ENCODE measurements at places on chromosomes 2 and 18.

DNA sequence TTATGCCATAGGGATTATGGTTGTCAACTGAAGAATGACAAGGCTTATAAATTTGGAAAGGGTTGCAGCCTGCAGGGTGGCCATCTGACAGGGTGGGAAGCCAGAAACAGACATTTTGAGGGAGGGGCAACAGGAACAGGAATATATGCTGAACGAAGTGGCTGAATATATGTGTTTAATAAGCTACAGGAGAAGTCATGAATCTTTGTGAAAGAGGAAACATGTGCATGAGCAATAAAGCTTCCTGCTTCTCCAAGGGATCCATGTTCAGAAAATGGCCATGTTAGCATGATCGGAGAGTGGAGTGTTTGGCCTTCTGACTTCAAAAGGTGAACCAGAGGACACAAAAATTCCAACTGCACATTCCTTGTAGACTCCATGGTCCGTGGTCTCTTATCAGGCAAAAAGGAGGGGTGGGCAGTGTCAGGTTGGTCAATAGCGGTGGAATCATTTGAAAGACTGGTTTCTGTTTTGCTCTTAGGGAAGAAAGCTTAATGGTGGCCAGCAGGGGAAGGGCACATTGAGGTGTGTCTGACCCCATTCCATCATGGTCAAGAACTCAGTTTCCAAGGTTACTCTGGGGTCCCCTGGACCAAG, 144.1 kb downstream of the SOCS6 start:
- no peak for DNase-seq

DNA sequence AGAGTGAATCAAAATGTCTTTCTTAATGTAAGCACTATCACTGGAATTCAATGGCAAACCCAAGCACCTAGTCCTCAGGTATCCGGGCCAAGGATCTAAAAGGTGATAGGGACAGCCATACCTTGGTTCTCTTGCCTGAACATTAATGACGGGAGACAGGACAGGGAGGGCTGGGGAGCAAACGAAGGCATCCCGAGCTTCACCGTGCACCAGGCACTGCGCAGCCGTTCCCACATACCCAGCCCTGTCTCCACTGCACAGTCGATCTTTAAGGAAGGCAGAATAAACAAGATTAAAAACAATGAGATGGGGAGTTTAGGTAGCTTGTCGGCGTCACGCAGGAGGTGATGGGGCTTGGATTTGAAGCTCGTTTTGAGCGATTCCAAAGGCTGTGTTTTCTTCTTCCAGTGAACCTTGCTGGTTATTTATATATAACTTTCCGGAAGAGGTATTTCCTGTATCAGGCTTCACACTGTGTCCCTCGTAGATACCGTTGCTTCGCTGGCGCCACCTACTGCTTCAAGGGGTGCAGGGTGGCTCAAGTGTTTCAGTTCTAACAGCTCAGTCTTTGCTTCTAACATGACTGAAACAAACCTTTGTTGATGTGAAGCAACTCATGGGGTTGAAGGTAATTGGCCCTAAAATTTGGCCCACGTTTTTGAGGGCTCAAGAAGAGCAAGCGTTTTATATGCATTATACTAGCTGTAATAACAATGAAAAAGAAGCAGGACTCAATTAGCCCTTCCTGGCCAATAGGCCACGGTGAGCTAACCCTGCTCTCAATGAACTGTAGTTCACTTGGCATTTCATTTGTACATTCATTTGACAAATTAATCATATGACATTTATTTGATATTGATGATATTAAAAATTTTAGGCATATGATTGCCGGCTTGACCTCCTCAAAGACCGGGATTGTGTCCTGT, 77.4 kb downstream of the DCDC2C start:
- peak; percentile 19 for DNase-seq

DNA sequence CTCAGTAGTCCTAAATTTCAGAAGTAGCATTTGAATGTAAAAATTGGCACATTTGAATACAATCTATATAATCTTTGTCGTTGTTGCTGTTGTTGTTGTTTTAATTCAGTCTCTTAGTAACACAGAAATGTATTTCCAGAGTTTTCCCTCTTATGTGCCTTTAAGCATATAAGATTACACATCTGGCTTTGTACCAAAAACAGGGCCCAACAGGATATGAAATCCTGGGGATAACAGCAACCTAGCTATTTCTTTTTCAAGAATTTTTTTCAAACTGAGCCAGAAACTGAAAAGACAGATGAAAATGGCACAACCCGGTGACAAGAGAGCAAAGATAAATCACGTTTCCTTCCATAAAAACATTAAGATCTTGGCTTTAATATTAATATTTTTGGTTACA, 906.7 kb downstream of the NRXN1 start:
- no peak for DNase-seq

DNA sequence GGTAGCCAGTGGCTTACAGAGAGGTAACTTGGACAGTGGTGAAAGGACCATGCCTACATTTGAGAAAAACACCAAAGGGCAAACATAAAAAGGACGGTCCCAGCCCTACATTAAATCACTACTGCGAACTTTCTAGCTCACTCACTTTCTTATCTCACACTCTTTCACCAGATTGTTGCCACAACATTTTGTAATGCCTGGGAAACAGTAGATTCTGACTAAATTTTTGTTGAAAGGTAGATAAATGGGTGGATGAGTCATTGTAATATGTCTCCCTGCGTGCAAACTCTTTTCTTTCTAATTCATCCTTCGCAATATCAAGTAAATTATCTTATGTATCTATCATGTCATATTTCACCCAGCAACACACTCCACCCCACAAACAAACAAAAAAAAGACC, 192.2 kb downstream of the IRS1 start:
- DNase-seq = no peak

DNA sequence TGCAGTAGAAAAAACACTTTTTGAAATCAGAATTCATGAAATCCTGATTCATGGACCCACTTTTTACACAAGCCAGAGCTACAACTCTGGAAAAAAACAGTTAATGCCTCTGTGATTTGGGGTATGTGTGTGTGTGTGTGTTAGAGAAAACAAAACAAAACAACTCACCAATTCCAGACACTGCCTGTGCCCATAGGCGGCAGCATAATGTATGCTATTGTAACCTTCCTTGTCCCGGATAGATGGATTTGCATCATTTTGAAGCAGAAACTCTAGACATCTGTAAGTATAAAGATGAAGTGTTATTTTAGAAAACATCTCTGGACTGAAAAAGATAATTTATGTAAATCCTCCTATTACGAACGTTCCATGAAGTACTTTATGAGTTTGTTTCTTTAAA, 152.0 kb upstream of the PGAP1 start:
- DNase-seq = no peak

DNA sequence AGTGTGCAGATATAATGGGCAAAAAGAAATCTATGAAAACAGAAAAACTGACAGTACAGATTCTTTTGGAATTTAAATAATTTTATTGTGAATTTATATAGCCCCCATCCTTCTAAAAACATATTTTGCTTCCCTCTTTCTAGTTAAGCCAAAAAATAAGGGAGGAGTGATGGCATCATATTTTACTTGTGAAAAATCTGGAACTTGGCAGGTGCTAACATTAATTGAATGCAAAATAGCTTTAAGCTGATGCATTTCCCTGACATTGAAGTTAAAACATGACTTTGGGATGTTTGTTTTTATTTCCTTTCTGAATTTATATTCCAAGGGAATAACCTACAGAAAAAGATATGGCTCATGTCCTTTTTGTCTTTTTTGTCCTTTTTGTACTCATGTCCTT, 82.6 kb upstream of the RBM44 start:
- DNase-seq = no peak

DNA sequence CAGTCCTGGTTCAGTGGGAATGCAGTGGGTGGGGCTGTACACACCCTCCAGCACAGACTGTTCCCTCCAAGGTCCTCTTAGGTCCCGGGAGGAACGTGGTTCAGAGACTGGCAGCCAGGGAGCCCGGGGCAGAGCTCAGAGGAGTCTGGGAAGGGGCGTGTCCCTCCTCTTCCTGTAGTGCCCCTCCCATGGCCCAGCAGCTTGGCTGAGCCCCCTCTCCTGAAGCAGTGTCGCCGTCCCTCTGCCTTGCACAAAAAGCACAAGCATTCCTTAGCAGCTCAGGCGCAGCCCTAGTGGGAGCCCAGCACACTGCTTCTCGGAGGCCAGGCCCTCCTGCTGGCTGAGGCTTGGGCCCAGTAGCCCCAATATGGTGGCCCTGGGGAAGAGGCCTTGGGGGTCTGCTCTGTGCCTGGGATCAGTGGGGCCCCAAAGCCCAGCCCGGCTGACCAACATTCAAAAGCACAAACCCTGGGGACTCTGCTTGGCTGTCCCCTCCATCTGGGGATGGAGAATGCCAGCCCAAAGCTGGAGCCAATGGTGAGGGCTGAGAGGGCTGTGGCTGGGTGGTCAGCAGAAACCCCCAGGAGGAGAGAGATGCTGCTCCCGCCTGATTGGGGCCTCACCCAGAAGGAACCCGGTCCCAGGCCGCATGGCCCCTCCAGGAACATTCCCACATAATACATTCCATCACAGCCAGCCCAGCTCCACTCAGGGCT, 17.5 kb upstream of the FAHD2A start:
- DNase-seq = no peak

GRCh38 chr2:58054264-58054663, 7.7 kb downstream of the VRK2 start:
- no peak for DNase-seq

- DNase-seq = no peak
These were observed 171.1 kb upstream of the MC4R start for GRCh38 chr18:60543646-60544045.

DNA sequence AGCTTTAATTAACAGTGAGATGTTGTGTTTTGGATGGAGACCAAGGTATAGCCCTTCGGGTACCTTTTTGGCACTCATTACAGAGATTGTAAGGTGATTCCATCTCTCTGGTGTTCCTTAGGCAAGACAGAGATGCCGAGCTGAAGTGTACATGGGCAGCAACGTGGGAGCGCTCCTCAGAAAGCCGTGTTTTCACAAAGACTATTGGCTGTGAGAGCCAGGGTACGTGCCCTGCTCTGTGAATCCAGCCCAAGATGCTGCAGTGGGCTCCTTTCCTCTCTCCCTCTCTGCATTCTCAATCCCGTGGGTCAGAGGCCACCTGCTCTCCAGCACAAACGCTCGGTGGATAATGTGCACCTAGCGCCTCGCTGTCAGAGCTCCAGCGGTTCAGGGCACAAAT, 203.0 kb upstream of the EPHA4 start:
- DNase-seq = no peak

GRCh38 chr2:48725696-48726494, 29.6 kb downstream of the LHCGR start:
- no peak for DNase-seq

- no peak for DNase-seq
These were observed 115.2 kb upstream of the FOSL2 start for GRCh38 chr2:28277466-28277865.
